ENCODE measurements at places on chromosomes 7 and 10.

- DNase-seq = no peak
These were observed 34.5 kb upstream of the CAMK1D start for GRCh38 chr10:12314836-12315235.

DNA sequence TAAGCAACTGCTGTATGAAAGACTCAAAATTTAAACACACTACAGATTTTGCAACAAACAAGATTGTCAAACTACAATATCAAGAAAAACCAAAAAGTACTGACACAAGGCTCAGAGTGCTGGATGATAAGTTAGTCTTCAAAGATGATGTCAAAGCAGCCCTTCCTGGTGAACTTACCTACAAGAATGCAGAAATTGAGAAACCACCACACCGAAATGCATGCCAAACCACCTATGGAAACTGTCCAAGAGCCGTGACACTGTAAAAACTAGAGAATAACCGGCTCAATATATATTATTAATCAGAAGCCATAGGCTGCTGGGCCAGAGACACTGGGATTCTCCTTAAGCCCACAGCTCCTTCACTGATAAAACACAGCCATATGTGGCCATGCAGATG is 25.3 kb downstream of the DENND11 start:
- DNase-seq = no peak

DNA sequence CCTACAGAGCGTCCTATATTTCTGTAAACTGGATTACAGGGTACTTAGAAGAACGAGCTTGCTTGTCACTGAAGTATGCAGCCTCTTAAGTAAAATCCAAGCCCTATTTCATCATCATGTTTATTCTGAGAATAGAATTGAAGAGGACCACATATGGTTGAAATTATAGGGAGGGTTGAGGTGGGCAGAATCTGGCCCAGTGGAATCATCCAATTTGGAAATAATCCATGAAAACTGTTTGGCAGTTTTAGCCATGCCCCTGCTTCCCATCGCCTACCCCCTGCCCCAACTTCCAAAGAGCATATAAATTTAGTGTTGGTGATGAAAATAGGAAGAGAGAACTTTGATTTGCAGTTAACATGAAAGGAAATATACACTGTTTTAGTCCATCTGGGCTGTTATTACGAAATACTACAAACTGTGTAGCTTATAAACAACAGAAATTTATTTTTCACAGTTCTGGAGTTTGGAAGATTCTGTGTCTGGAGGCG is 150.4 kb downstream of the PRKG1 start:
- no peak for DNase-seq

DNA sequence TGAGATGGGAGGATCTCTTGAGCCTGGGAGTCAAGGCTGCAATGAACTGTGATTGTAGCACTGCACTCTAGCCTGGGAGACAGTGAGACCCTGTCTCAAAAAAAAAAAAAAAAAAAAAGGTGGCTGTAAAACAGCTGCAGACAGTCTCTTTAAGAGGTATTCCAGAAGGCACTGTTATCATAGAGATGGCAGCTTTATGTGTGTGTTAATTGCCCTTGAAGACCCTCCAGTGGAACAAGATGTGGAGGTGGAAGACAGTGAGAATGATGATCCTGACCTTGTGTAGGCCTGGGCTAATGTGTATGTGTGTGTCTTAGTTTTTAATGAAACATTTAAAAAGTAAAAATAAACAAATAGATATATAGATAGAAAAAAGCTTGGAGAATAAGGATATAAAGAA is 66.0 kb downstream of the ZNF487 start:
- no peak for DNase-seq

DNA sequence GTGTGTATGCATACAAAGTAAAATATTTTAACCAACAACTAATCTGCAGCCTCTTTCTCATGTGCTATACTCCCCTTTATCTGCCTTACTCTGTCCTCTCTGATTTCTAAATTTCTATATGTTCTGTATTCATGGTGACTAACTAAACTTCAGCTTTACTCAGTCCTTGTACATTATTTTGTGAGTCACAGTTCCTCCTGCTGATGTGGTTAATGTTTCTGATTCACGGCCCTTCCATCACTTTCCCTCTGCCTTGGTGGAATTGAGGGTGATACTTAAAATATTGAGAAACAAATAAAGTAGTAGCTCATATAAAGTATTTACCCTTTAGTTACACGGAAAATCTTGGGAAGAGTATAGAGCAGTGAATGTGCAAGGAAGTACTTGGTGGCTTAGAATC is 899.1 kb upstream of the ZWINT start:
- DNase-seq = no peak

DNA sequence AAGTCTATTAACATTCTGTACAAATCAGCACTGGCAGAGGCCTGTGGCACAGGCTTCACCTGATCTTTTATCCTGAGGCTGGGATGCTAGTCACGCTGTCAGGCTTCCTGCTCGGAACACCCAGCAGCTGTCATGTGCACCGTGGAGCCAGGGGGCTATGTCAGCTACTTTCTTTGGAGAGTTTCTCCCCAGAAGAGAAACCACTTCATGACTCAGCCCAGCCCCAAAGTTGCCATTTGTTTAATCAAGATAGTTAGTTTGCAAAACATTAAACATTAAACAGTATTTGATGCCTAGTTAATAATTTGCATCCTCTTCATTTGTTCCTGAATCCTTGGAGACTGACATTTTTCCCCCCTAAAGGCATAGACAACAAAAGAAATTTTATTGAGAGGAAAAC is at the start of gene HABP2:
Gene HABP2, plus strand, starts transcription at position 353 of the 400 bp plus-strand sequence. CDS start 69 bp downstream, outside the sequence.
- DNase-seq = no peak

GRCh38 chr7:71290452-71290851 is 158.5 kb downstream of the GALNT17 start:
- no peak for DNase-seq

GRCh38 chr7:46955531-46955930 is 626.4 kb downstream of the TNS3 start:
- DNase-seq = no peak

GRCh38 chr10:78900715-78901430 is 167.9 kb upstream of the ZMIZ1 start:
- DNase-seq = no peak

All from SW 1271 (cell line).